MG63 (cell line): ENCODE measurements at places on chromosomes 13 and 19. TPM values are rescaled to one million over a fixed set of nuclear protein-coding genes. Genes with fewer than 3 reads are reported as not detected.

Gene PRTN3
- not detected in 2 replicates for total RNA-seq

Gene TBXA2R
- total RNA-seq, result 1.9 and 2.1 TPM in 2 replicates

Gene ALOX5AP
- total RNA-seq, result not detected in 2 replicates

Gene GRIK5
- total RNA-seq, result not detected in 2 replicates

Gene ATP4A
- not detected in 2 replicates for total RNA-seq

Gene OR10H1
- total RNA-seq, result not detected in 2 replicates

Gene LRRC8E
- 11.9 and 20.1 TPM in 2 replicates for total RNA-seq

Gene TTC9B
- total RNA-seq, result not detected in 2 replicates

Gene KMT5C
- total RNA-seq, result 2.8 and 11.1 TPM in 2 replicates

Gene TRPM4
- 7.9 and 8.4 TPM in 2 replicates for total RNA-seq

Gene CD209
- not detected in 2 replicates for total RNA-seq

Gene CKM
- not detected in 2 replicates for total RNA-seq

Gene LILRA1
- total RNA-seq, result not detected in 2 replicates

Gene PLEKHJ1
- total RNA-seq, result 23.1 and 25.6 TPM in 2 replicates

Gene ZNF730
- total RNA-seq, result 0.15 and 1.4 TPM in 2 replicates

Gene PDX1
- total RNA-seq, result not detected in 2 replicates

Gene FBXO17
- total RNA-seq, result 53.1 and 67.1 TPM in 2 replicates

Gene ATP4B
- not detected in 2 replicates for total RNA-seq

Gene ERICH4
- total RNA-seq, result not detected in 2 replicates

Gene SLITRK5
- total RNA-seq, result 0.05 and 0.16 TPM in 2 replicates

Gene TBC1D17
- total RNA-seq, result 5.2 and 11.5 TPM in 2 replicates
